ENCODE measurements at places on chromosomes 7 and 10. TPM values are rescaled to one million over a fixed set of nuclear protein-coding genes. Genes with fewer than 3 reads are reported as not detected.

GRCh38 chr7:80856769-80857168 lies 62.1 kb downstream of the SEMA3C start:
- H3K4me1 ChIP-seq, result no peaks in the 10 kb centered on the region
- H3K4me3 ChIP-seq, result no peak overlapping the region
- H3K27ac ChIP-seq, result no peak overlapping the region
- no peak for DNase-seq

DNA sequence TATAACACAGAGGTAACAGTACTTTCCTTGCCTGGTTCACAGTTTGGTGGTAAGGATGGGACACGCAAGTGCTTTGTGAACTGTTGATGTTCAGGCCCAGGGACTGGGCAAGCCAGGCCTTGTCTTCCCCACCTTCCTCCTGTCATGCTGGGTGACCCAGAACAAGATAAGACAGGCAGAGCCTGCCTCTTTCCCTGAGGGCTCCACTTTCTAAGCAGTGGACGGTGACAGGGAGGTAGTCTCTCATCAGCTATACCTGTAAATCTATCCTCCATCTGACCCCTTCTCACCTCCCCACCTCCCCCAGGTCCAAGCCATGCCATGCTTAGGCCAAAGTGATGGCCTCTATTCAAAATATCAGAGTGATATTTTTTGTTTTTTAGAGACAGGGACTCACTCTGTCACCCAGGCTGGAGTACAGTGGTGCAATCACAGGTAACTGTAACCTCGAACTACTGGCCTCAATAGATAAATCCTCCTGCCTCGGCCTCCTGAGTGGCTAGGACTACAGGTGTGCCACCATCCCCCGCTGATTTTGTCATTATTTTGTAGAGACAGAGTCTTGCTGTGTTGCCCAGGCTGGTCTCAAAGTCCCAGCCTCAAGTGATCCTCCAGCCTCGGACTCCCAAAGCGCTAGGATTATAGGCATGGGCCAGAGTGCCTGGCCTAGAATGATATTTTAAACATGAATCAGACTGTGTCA lies 42.8 kb downstream of the PDLIM1 start:
- H3K4me1 ChIP-seq, result peaks cover 29% of the 10 kb centered on the region
- no peak overlapping the region for H3K4me3 ChIP-seq
- H3K27ac ChIP-seq, result no peak overlapping the region
- DNase-seq, result no peak
- peaks cover 8% of the 10 kb centered on the region for H3K27me3 ChIP-seq

GRCh38 chr7:108280136-108280535 lies 150.0 kb upstream of the LAMB4 start:
- no peak overlapping the region for H3K4me3 ChIP-seq
- H3K36me3 ChIP-seq, result no peaks in the 10 kb centered on the region
- H3K4me1 ChIP-seq, result peaks cover 6% of the 10 kb centered on the region
- H3K27me3 ChIP-seq, result peaks cover 5% of the 10 kb centered on the region
- no peak for DNase-seq

DNA sequence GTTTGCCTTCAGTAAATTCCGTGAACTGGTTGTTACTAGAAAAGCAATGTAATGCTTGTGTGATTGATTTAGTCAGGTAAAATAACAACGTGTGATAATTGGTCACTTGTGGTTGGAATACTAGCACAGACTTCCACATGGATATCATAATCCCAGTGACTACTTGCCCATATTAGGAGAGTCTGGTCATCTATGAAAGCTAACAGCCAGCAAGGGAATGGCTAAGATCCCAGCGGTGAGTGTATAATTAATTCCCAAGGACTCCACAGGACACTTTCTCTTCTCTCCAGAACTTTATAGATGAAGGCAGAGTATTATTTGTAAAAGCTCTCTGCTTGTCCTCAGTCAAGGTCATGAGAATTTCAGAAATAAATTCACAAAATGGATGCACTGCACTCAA lies 662.6 kb upstream of the TEX47 start:
- H3K27me3 ChIP-seq, result no peaks in the 10 kb centered on the region
- no peak overlapping the region for H3K4me3 ChIP-seq
- H3K4me1 ChIP-seq, result no peaks in the 10 kb centered on the region
- no peaks in the 10 kb centered on the region for H3K36me3 ChIP-seq
- no peak for DNase-seq
- H3K27ac ChIP-seq, result no peak overlapping the region

GRCh38 chr7:105209870-105210269 lies 178.9 kb downstream of the SRPK2 start:
- peaks cover 49% of the 10 kb centered on the region for H3K4me1 ChIP-seq
- DNase-seq, result peak; percentile 68
- peaks cover 9% of the 10 kb centered on the region for H3K36me3 ChIP-seq
- no peak overlapping the region for H3K4me3 ChIP-seq

DNA sequence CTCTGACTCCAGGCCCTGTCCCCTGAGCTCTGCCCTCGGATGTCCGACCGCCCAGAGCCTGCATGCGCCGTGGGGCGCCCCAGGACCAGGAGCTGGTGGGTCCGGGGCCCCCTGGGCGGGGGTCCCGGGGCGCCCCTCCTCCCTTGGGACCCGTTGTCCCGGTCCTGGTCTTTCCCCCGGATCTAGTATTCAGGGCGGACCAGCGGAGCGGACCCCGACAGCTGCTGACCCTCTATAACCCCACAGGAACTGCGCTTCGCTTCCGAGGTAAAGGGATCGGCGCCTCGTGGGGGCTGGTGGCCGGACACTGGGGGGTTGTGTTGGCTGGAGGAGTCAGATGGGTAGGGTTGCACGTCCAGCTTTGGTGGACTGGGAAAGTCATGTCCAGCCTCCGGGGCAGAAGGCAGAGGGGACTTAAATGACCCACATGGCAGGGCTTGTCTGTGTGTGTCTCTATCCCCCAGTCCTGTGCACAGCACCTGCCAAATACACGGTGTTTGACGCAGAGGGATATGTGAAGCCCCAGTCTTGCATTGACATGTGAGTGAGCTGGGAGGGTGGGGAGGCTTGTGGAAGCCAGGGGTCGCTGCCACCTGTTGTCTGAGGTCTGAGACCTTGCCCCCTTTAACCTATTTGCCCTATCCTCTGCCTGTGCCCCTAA lies 520 bp downstream of the MOSPD3 start:
- no peak overlapping the region for H3K27ac ChIP-seq
- H3K4me3 ChIP-seq, result peak overlapping the region; percentile 97
- DNase-seq, result peak; percentile 76
- peaks cover 5% of the 10 kb centered on the region for H3K27me3 ChIP-seq

DNA sequence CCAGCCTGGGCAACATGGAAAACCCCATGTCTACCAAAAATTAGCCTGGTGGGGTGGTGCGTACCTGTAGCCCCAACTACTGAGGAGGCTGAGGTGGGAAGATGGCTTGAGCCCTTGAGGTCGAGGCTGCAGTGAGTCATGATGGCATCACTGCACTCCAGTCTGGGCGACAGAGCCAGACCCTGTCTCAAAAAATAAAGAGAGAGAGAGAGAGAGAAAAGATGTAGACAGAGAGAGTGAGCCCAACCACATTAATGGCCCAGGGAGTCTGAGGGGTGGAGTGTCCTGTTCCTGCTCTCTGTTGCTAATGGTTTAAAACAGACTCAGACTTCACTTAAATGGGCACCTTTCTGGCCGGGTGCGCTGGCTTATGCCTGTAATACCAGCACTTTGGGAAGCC lies 455.7 kb upstream of the GALNT17 start:
- peaks cover 8% of the 10 kb centered on the region for H3K27me3 ChIP-seq
- H3K4me1 ChIP-seq, result peaks cover 15% of the 10 kb centered on the region
- H3K36me3 ChIP-seq, result no peaks in the 10 kb centered on the region
- no peak overlapping the region for H3K4me3 ChIP-seq

- H3K36me3 ChIP-seq, result no peaks in the 10 kb centered on the region
- no peak overlapping the region for H3K4me3 ChIP-seq
- no peak overlapping the region for H3K27ac ChIP-seq
- no peak for DNase-seq
These were observed 114.0 kb downstream of the BBS9 start for GRCh38 chr7:33243319-33243881.

GRCh38 chr10:19970256-19970655 lies 154.0 kb downstream of the PLXDC2 start:
- no peaks in the 10 kb centered on the region for H3K36me3 ChIP-seq
- H3K27ac ChIP-seq, result no peak overlapping the region
- no peak for DNase-seq
- H3K4me1 ChIP-seq, result no peaks in the 10 kb centered on the region
- no peak overlapping the region for H3K4me3 ChIP-seq

DNA sequence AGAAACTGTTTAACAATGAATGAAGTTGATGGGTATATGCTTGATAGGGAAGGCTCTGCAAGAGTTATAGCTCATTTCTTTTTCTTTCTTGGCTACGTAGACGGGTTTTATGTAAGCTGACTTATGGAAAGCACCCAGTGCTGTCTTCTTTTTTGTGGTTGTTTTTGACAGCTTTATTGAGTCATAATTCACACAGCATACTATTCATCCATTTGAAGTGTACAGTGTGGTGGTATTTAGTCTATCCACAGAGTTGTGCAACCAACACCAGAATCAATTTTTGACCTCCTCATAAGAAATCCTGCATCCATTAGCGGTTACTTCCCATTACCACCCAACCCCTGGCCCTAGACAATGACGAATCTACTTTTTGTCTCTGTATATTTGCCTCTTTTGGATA lies 240.6 kb upstream of the KIAA1217 start:
- H3K4me1 ChIP-seq, result no peaks in the 10 kb centered on the region
- no peak overlapping the region for H3K27ac ChIP-seq
- H3K4me3 ChIP-seq, result no peak overlapping the region
- H3K27me3 ChIP-seq, result no peaks in the 10 kb centered on the region

- no peaks in the 10 kb centered on the region for H3K4me1 ChIP-seq
- no peak for DNase-seq
- no peaks in the 10 kb centered on the region for H3K36me3 ChIP-seq
- H3K27me3 ChIP-seq, result no peaks in the 10 kb centered on the region
- H3K4me3 ChIP-seq, result no peak overlapping the region
These were observed 33.1 kb upstream of the HMX3 start for GRCh38 chr10:123102673-123103072.

- no peak for DNase-seq
- H3K27me3 ChIP-seq, result peaks cover 7% of the 10 kb centered on the region
- H3K27ac ChIP-seq, result no peak overlapping the region
- no peaks in the 10 kb centered on the region for H3K4me1 ChIP-seq
- no peak overlapping the region for H3K4me3 ChIP-seq
These were observed 68.3 kb upstream of the AMPH start for GRCh38 chr7:38699471-38699870.

DNA sequence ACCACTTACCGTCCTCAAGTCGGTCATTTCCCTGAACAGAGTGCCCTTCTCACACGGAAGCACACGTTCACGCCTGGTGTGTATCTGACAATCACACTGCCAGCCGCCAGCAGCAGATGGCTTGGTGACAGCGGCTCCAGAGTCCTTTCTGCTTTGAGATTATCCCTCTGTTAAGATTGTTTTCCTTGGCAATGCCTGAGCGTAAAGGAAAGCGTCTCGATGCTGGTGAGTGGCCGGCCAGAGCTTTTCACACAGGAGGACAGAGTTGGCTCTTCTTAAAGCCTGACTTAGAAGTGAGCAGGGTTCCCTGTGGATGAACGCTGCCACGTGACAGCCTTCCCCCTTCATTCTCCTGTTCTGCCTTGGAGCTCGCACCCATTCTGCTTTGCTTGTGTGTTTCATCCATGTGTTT lies 22.1 kb upstream of the PRKAR1B start:
- DNase-seq, result no peak
- H3K36me3 ChIP-seq, result peaks cover 34% of the 10 kb centered on the region
- H3K27me3 ChIP-seq, result no peaks in the 10 kb centered on the region
- H3K27ac ChIP-seq, result no peak overlapping the region
- H3K4me1 ChIP-seq, result no peaks in the 10 kb centered on the region

DNA sequence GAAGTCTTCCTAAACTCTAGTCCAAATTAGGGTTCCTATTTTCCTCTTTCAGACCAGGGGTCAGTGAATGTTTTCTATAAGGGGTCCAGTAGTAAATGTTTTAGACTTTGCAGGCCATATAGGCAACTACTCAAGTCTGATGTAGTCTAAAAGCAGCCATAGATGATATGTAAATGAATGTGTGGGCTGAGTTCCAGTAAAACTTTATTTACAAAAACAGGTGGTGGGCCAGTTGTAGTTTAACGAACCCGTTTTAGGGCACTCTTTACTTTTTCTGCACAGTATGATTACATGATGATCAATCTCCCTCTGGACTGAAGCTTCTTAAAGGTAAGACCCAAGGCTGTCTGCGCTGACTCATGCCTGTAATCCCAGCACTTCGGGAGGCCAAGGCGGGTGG lies 243.6 kb downstream of the CAMK1D start:
- DNase-seq, result no peak
- H3K4me3 ChIP-seq, result no peak overlapping the region
- peaks cover 76% of the 10 kb centered on the region for H3K4me1 ChIP-seq

DNA sequence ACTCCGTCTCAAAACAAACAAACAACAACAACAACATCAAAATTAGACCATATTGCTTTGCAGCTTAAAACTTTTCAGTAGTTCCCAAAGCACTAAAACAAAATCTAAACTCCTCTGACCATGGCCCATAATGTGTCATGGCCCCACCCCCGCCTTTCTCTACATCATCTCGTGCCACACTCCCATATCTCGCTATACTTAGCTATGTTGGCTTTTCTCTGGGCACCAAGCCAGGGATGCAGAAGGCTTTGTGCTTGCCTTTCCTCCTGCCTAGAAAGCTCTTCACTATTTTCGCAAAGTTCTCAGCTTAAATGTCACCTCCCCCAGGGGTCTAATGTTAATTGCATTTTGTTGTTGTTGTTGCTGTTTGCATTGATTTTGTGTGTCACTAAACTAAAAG lies 15.1 kb upstream of the SLC16A12 start:
- no peak for DNase-seq
- no peak overlapping the region for H3K4me3 ChIP-seq
- no peaks in the 10 kb centered on the region for H3K36me3 ChIP-seq
- H3K4me1 ChIP-seq, result no peaks in the 10 kb centered on the region
- H3K27ac ChIP-seq, result no peak overlapping the region

GRCh38 chr7:69367780-69368179 lies 230.5 kb upstream of the AUTS2 start:
- H3K36me3 ChIP-seq, result no peaks in the 10 kb centered on the region
- no peaks in the 10 kb centered on the region for H3K27me3 ChIP-seq
- no peak overlapping the region for H3K27ac ChIP-seq
- no peaks in the 10 kb centered on the region for H3K4me1 ChIP-seq

DNA sequence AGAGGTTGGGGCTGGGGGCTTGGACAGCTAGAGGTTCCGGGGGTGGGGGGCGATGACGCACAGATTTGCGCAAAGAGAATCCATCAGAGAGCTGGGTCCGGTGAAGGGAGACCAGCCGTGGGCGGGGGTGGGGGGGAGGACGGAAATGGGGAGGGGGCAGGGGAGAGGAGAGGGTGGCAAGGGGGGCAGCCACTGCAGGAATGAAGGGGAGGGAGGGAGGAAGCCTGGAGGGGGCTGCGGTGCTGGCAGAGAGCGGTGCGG lies 1.2 kb upstream of the VGF start:
- no peak for DNase-seq
- peaks cover 69% of the 10 kb centered on the region for H3K27me3 ChIP-seq
- peak overlapping the region; percentile 92 for H3K4me3 ChIP-seq
- H3K4me1 ChIP-seq, result peaks cover 58% of the 10 kb centered on the region
- H3K27ac ChIP-seq, result no peak overlapping the region

MYL10 gene
- total RNA-seq, result not detected

HECW1 gene
- total RNA-seq, result not detected

PAPOLB gene
- total RNA-seq, result not detected

PCDH15 gene
- total RNA-seq, result not detected

KIAA1217 gene
- 2.0 TPM for total RNA-seq

PLEKHS1 gene
- not detected for total RNA-seq

AKR1E2 gene
- 7.9 TPM for total RNA-seq

PHF14 gene
- 42.7 TPM for total RNA-seq
